GM23248 (cell line): ENCODE measurements at places on chromosomes 11 and 22. TPM values are rescaled to one million over a fixed set of nuclear protein-coding genes. Genes with fewer than 3 reads are reported as not detected.

PARVG gene
- total RNA-seq = not detected in 2 replicates

KCTD21 gene
- 7.5 and 13.1 TPM in 2 replicates for total RNA-seq

GRCh38 chr11:66877588-66878385 lies 20.9 kb downstream of the LRFN4 start:
- peaks cover 2% of the 10 kb centered on the region; the same call in 1 of the 2 replicates for H3K4me1 ChIP-seq
- no peaks in the 10 kb centered on the region for H3K36me3 ChIP-seq
- DNase-seq = peak; percentile 20
- H3K27me3 ChIP-seq = no peaks in the 10 kb centered on the region
- no peak overlapping the region for H3K4me3 ChIP-seq

- H3K27me3 ChIP-seq = peaks cover 25% of the 10 kb centered on the region; the same call in 1 of the 2 replicates
- DNase-seq = peak; percentile 61
Measured at GRCh38 chr22:19756288-19757128, 4.1 kb upstream of the TBX1 start.

- no peaks in the 10 kb centered on the region for H3K36me3 ChIP-seq
- no peak overlapping the region for H3K27ac ChIP-seq
- DNase-seq = no peak
- peak overlapping the region; percentile 47; the same call in 1 of the 2 replicates for H3K4me3 ChIP-seq
- no peaks in the 10 kb centered on the region for H3K4me1 ChIP-seq
- no peaks in the 10 kb centered on the region for H3K27me3 ChIP-seq
Measured at GRCh38 chr22:45905326-45905923, 71.5 kb downstream of the WNT7B start.

DNA sequence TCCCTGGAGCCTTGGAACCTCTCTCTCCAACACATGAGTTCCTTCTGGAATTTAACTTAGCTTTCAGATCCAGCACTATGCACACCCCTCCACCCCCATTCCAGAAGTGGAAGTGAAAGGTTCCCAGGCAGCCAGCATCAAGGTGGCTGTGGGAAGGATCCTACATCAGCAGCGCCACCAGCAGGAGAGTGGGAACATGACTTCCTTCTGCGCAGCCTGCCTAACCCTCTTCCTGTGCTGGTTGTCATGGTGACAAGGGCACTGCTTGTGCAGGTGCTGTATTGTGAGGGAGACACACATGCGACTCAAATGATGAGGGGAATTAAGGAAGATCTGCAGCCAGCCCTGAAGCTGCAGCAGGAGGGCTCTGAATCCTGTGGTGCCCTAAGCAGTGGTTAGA lies 904.5 kb upstream of the API5 start:
- no peaks in the 10 kb centered on the region for H3K36me3 ChIP-seq
- no peak overlapping the region for H3K4me3 ChIP-seq
- no peak for DNase-seq
- H3K27me3 ChIP-seq = no peaks in the 10 kb centered on the region
- no peak overlapping the region for H3K27ac ChIP-seq

- no peak overlapping the region for H3K4me3 ChIP-seq
- DNase-seq = peak; percentile 7
- no peak overlapping the region for H3K27ac ChIP-seq
- H3K4me1 ChIP-seq = no peaks in the 10 kb centered on the region
Measured at GRCh38 chr11:76501526-76502202, 56.8 kb downstream of the EMSY start.

- no peaks in the 10 kb centered on the region for H3K27me3 ChIP-seq
- no peak for DNase-seq
- H3K27ac ChIP-seq = no peak overlapping the region
- no peaks in the 10 kb centered on the region for H3K36me3 ChIP-seq
- H3K4me3 ChIP-seq = no peak overlapping the region
Measured at GRCh38 chr11:130282111-130282510, 32.6 kb downstream of the ZBTB44 start.

DNA sequence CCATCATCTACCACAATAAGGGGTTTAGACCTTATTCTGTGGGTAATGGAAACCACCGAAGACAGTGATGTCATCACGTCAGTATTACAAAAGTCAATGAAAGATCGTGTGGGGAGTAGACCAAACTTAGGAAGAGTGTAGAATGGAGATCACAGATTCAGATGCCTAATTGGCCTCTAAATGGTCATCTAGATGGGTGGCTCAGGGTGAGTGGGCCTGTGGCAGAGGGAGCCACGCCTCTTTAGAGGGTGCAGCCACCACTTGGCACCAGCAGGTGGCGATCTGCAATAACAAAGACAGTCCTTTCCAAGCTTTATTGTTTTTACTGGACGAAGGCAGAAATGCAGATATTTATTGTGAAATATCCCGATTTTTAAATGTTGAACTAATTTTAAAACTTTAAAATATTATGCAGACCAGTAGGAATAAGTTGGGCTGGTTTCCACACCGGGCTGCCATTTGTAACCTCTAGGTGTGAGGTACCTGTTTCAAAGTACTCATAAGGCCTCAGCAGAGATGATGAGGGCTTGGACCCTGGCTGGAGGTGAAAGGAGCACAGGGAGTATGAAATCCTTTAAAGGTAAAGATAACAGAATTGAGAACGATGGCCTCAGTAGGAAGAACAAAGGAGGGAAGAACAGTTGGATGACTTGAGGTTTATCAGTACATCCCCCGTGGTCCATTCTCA lies 222.0 kb downstream of the DBX1 start:
- peaks cover 19% of the 10 kb centered on the region for H3K4me1 ChIP-seq
- no peak overlapping the region for H3K27ac ChIP-seq
- no peaks in the 10 kb centered on the region for H3K27me3 ChIP-seq
- peak; percentile 82 for DNase-seq
- no peak overlapping the region for H3K4me3 ChIP-seq
- H3K36me3 ChIP-seq = peaks cover 15% of the 10 kb centered on the region; the same call in 1 of the 2 replicates
